Nephron progenitor cell (in vitro differentiated cells): ENCODE measurements at places on chromosomes 1 and 21.

DNA sequence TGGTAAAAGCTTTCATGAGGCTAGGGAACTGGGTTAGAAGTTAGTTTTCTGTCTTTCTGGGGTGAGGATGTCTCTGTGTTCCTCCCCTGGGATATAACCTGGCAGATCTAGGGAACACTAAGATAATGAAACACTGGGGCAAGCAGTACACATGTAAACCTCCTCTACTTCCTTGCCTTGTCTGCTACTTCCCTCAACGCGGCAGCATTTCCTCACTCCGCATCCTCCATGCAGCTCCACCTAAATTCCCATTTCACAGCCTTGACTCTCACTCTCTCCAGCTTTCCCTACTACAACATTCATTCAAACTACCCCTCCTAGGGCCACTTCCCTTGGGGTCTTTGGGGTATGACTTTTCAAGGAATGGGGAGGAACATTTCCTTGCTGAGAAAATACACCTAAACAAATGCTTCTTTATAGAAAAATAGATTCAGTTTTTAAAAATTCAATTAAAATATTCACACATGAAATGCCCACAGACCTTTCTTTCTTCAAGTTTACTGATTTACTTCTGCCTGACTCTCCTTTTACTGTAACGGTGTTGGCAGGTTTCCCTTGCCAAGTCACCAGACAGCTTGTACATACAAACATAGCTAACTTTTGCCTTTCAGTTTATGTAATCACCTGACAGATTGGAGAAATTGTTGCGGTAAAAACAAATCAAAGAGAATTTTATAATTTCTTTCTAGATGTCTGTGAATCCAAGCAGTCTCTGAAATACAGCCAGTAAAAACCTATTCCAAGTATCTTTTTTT, 90.1 kb downstream of the TNFSF18 start:
- no peak for DNase-seq

GRCh38 chr1:59122527-59122926, 174.4 kb upstream of the FGGY start:
- DNase-seq, result no peak

GRCh38 chr1:209657918-209658317, 5.7 kb upstream of the LAMB3 start:
- DNase-seq, result no peak

GRCh38 chr1:94654919-94655318, 113.4 kb upstream of the F3 start:
- DNase-seq, result no peak

DNA sequence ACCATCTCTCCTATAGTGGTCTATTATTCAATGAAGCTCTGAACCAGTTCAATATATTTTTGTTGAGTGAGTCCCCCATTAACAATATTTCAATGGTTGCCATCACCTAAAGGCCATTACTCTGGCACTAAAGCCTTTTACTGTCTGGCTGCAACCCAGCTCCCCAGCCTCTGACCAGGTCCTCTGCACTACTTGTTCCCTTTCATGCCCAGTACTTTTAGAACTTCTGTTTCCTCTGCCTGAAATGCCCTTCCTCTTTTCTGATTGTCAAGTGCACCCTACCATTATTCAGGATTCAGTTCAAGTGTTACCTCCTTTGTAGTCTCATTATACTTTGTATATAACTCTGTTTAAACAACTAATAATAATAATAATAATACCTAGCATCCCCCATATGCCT, 30.4 kb upstream of the ZFYVE9 start:
- DNase-seq, result no peak

DNA sequence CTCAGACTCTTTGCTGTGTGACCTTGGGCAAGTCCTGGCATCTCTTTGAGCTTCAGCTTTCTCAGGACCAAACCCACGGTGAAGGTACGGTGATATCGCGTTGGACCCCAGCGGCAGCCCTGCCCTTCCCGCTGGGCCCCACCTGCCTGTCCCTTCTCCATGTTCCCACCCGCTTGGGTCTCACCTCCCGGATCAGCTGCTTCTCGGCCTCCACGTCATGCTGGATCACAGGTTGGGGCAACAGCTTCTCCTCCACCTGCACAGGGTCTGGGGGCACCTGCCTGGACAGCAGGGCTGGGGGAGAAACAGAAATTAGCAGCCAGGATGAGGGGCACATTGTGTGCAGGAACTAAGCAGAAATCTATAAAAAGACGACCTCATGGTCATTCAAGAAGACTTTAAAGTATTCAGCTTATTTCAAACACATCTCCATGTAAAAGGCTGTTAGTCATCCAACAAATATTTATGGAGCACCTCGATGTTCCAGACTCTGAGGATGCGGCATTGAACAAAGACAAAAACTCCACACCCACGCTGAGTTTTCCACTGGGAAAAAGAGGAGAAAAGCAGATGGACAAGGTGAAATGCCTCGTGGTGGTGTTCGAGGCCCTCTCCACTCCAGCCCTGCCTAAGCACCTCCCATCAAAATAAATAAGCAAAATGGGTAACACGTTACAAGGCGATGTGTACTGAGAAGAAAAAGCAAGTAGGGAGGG, 19.5 kb downstream of the KIF17 start:
- no peak for DNase-seq

DNA sequence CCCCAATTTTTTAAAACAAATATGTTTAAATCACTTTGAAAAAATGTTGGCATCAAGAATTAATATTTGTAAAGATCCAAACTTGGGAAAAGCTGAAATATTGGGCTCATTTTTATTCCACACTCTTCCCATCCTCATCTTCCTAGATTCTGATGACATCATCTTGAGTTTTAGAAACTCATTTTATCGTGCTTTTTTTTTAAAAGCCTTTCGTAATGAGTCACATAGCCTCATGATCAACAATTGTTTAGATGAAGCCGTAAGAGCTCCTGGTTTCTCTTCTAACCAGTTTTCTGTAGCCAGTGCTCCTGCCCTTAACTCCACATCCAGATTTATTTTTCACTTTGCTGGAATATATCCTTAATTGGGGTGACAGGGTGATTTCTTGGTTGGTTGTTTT, 78.6 kb downstream of the POFUT2 start:
- no peak for DNase-seq

DNA sequence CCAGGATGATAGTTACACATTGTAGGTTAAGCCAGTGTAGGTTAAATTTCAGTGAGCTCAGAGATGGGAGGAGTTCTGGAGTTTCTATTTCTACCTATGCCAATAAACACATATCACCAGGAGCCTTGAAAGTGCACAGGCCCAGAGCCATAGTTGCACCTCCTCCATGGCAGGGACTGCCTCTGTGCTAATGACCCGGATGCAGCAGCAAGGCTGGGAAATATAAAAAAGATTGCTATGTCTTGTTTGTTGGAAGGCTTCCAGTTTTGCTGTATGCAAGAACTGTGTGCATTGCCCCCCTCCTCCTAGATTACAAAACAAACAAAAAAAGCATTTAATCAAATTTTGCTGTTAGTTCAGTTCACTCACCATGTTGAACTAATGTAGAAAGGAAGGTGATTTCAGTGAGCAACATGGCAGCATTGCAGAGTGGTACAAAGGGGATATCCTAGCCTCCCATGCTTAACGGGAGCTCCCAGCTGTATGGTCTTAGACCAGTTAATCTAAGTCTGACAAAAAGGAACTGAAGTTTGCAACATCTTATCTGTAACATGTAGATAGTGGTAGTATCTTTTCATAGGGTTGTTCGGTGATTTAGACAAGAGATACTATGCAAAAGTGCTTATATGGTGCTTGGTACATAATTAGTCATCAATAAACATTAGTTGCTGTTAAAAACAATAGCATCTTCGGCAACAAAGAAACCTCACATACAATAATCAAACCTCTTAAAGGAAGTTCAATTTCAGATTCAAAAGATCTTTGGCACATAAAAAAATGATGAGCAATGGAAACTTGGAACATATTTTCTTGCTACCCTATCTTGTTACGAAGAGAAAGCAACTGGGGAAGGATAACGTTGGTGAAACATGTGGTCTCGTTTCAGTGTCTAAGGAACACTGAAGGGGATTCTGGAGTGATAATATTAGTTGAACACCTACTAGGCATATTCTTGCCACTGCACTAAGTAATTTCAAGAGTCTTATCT, 309.5 kb downstream of the ASTN1 start:
- no peak for DNase-seq

DNA sequence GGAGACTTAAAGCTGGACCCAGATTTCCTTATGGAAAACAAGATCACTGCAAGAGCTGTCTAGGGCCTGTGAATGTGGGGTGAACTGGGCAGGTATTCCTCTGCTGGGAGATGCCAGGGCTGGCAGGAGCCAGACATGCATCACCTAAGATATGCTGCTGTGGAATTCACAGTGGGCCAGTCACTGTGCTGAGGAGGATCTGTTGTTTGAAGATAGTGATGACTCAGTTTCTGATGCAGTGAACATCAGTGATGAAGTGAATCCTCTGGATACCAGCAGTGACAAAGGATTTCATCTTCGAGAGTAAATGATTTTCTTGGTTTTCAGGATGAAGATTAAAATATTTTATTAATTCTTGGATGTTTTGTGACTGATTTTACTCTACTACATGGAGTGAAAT, 29.9 kb upstream of the CAMSAP2 start:
- DNase-seq, result no peak

DNA sequence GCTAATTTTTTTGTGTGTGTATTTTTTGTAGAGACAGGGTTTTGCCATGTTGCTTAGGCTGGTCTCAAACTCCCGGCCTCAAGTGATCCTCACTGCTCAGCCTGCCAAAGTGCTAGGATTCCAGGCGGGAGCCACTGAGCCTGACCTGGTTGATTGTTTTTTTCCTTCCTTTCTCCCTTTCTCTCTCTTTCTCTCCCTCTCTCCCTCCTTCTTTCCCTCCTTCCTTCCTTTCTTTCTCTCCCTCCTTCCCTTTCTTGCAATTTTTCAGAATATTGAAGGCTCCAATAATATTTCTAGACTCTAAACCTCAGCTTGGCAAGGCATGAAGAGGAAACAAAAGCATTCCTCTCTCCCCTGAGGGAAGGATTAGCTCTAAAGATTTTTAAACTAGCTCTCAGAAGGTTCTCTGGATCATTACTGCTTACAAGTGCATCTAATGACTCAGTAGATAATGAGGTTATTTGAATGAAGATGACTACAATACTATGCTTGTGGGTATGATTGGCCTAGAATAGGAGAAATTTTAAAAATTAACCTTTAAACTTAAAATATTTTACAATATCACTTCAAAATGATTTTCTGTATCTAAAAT, 68.5 kb upstream of the GADD45A start:
- no peak for DNase-seq

DNA sequence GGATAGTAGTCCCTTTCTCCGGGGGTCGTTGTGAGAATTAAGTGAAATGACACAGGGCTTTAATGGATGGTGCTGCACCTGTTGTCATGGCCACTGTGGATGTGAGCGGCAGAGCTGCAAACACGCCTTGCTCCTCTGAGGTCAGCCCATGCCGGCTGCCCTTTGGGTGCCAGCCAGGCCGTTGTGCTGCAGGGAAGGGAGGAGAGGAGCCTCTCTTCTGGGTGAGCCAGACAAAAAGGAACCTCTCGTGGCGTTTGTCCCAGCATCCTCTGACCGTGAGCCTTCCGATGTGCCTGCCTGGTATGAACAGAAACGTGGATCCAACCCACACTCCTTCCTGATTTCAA, 383.0 kb upstream of the VAMP3 start:
- no peak for DNase-seq

DNA sequence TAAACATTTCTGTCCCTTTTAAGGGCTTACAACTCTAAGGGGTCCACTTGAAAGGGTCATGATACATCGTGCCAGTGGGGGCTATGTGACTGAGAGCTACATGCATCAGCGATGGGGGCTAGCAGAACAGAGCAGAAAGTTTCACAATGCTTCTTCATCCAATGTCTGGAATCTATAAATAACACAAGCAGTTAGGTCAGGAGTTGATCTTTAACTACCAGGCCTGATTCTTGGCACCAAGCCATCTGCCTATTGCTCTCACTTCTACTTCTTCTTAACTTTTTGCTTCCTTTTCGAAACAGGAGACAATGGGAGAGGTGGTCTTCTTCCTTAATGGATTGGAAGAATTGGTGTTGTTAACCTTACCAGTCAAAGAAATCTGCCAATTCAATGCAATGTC, 410.0 kb downstream of the TGFB2 start:
- DNase-seq, result no peak

DNA sequence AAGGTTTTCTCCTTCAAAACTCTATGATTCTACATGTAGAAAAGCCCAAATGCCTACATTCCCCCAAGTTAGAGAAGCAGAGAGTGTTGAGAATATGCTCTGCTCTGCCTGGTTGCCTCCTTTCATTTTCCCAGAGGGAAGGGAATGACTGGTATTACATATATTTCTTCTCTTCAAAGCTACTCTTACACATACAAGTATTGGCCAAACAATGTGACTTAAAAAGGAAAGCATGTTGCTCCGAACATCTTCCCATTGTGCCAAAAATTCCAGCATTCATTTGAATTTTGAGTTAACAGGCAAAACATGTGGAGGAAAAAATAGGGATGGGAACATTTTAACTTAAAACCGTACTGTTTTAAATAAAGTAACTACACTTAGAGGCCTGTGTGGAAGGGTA, 125.2 kb downstream of the COQ8A start:
- DNase-seq, result no peak

GRCh38 chr1:14372526-14372925, 226.0 kb upstream of the KAZN start:
- no peak for DNase-seq

GRCh38 chr1:216528816-216529215, 105.6 kb upstream of the USH2A start:
- no peak for DNase-seq

GRCh38 chr1:4650981-4651380, 3.4 kb upstream of the AJAP1 start:
- DNase-seq, result no peak

GRCh38 chr1:48917901-48918603, 141.4 kb upstream of the BEND5 start:
- no peak for DNase-seq

GRCh38 chr21:41098076-41098475, 69.9 kb upstream of the BACE2 start:
- DNase-seq, result no peak

DNA sequence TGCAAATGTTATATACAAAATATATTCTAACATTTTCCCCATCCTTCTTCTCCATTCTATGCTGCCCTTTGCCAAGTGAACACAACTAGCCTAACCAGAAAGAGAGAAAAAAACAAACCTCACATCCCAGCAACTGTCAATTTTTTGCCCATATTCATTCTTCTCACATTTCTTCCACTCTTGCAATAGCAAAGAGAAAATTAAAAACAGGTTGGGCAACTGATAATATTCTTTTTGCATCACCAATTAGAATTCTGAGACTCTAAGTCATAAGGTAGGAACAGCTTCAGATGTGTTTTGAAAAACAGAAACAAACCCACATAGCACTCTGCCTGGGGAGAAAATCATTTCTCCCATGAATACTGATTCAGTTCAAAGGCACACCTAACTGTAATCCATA, 25.2 kb upstream of the EXO1 start:
- DNase-seq, result no peak
